ENCODE measurements at places on chromosomes 4 and X.

- DNase-seq = no peak
Measured at GRCh38 chr4:80016506-80016905, 56.5 kb downstream of the ANTXR2 start.

GRCh38 chrX:123822965-123823364 is 36.9 kb upstream of the XIAP start:
- DNase-seq = no peak

DNA sequence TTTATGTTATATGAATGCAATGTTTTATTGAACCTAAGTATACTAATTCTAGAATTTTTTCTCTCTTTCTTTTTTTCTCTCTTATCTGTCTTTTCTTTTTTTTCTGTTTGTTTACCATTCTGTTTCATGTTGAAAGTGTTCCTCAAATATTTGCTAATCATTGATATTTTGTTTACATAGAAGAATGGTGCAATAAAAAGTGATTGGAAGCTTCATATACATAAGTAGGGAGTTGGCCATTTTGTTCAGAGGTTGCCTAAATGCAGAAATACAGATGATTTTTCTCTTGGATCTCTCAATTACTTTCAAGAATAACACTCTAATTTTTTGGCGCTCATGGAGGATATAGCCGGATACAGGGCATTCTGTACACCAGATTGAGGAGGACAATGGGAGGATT is 5.7 kb upstream of the SERTM2 start:
- no peak for DNase-seq

DNA sequence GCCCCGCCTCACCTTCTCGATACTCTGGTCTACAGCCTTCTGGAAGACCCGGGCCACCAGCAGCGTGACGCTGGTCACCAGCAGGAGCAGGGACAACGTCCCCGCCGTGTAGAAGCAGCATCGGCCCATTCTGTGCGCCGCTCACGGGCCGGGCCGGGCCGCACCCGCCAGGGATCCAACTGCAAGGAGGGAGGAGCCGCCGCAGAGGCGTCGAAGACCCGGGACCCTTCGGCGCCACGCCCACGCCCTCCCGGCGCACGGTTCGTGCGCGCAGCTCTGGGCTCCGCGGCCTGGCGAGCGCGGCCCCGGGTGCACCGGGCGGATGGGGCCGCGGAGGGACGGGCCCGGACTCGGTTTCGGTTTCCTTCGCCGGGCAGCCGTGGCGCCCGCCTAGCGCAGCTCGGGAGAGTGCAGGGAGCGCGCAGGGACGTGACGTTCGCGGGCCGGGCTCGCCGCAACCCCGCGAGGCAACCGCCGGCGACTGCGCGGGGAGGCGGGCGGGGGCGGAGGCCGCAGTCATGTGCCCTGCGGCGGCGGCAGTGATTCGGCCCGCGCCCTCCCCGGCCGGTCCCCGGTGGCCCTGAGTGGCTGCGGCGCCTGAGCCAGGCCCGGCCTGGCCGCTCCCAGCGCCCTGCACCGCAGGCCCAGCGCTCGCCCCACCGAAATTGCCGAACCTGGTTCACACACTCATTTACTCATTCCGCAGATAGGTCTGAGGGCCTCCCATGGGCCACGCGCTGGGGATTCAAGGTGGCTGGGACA is at the start of gene SCARB2:
TSS of gene SCARB2 (minus strand) at position 410 of the 762 bp plus-strand sequence. CDS start at position 129, 281 bp downstream.
- peak; percentile 79 for DNase-seq

GRCh38 chr4:129804461-129804981 is 708.6 kb downstream of the C4orf33 start:
- no peak for DNase-seq

DNA sequence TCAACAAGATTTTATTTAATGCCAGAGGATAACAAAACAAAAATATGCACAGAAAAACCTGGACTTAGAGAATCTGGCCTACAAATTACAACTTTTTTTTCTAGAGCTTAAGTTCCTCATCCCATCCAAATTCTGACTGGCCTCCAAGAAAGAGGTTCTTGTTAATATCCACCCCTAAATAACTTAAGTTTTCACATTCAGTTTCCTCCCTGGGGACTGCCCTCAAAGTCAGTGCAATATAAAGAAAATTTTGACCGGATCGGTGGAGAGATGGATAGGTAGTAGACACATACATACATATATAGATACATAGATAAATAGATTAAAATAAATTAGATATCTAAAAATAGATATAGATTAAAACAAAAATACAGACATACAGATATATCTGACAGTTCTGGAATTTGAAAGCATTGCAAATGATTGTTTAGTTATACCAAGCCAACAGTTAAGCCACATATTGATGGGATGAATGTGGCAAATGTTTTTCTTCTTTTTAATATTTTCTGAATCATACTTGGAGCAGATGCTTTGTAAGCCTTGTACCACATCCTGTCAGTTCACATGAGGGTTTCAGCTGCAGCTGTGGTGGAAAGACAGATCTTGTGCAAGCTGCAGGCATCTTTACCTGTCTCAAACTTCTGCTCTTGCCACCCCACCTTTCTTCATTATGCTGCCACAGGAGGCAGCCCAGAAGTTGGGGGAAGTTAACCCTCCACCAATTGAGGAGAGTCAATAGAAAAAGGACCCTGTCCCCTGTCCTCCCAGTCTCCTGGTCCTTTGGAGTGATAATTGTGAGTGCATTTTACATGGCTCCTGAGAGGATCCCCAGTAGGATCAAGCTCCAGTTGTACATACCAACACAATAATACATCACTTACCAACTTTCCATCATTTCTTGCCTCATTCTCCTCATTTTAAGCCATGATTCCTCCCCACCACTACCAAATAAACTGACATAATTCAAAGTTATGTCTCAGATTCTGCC is 58.5 kb upstream of the PRDM8 start:
- no peak for DNase-seq

DNA sequence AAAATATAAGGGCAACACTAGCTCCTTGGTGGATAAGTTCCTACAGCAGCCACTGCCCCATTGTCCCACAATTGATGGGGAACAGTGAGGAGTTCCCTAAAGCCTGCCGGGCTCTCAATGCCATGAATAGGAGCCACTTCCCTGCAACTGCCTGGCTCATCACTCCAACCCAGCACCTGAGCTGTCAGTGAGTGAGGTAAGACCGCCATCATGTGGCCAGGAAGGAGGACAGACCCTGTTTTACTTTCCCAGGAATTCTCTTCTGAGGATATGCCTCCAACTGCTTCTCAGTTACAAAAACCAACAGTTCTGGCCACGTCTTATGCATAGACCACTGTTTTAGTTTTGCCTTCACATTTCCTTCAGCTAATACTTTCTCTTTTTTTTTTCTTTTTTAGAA is 45.5 kb downstream of the SRPX start:
- DNase-seq = peak; percentile 31

DNA sequence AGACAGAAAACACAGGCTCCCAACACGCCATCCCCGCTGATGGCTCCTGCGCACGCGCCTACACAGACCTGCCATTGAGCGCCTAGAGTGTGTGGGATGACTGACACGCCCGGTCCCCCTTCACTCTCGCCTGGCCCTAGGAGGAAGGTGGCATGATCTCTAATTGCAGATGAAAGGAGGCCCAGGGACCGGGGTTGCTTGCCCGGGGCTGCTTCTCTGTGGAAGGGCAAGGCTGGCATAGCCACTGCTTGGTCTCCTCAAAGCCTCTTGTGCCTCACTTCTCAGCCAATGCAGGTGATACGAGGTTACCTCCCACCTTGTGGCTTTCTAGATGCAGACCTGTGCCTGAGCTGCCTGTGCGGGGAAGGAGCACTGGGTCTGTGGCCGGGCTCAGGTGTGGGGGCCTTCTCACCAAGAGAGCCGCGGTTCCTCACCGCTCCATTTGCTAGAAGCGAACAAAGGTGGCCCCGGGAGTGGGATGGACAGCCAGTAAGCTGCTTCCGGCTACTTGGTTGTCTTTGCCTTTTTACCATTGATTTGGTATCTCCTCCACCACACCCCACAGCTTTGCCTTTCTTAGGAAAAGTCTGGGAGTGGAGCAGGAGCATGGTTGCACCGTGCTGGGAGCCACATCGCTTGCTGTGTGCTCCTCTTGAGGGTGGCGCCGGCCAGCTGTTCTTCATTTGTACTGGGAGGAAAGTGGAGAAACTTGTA is 47.0 kb downstream of the TBC1D14 start:
- no peak for DNase-seq

GRCh38 chr4:183190900-183191527 is 92.0 kb downstream of the WWC2 start:
- no peak for DNase-seq

GRCh38 chr4:185508181-185508580 is 27.1 kb downstream of the PDLIM3 start:
- DNase-seq = no peak

- DNase-seq = no peak
Measured at GRCh38 chr4:41257906-41258305, 1.2 kb downstream of the UCHL1 start.

DNA sequence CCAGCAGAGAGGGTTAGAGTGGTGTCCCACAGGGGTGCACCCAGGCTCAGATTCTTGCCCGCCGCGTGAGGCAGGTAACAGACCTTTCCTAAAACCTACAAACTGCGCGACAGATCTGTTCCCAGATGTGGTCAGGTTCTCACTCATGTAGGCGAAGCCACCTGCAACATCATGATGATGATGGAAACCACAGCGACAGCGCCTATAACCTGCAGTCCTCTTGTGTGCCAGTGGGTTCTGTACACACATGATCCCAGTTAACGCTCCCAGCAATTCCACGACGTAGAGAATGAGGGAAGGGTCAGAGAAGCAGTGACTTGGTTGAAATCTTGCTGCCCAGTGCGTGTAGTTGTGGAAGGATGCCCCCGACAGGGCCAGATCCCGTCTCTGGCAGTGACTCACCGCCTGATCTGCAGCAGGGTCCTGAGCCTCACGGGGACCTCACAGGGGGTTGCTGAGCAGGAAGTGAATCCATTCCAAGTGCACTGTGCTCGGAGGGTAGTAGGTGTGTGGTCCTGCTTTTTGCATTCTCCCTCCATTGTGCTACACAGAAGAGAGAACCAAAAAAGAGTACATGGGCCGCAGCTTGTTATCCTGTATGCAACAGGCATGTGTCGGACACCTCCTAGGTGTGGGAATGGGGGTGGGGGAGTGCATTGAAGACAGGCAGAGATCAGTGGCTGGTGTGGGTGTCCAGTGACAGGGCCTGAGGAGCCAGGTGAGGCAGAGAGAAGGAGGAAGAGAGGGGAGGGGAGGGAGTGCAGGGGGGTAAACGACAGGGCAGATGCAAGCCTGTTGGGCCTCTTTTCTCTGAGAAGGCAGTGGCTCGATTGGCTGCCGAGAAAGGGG is 66.6 kb downstream of the MTMR1 start:
- no peak for DNase-seq

GRCh38 chr4:181193131-181193930 is 1049.9 kb upstream of the TENM3 start:
- no peak for DNase-seq

GRCh38 chr4:151129796-151130195 is 30.4 kb downstream of the RPS3A start:
- DNase-seq = no peak

- no peak for DNase-seq
Measured at GRCh38 chr4:107619731-107620130, 100.3 kb downstream of the PAPSS1 start.

Data from ACHN (cell line).